ENCODE measurements at places on chromosomes 2 and 18.

DNA sequence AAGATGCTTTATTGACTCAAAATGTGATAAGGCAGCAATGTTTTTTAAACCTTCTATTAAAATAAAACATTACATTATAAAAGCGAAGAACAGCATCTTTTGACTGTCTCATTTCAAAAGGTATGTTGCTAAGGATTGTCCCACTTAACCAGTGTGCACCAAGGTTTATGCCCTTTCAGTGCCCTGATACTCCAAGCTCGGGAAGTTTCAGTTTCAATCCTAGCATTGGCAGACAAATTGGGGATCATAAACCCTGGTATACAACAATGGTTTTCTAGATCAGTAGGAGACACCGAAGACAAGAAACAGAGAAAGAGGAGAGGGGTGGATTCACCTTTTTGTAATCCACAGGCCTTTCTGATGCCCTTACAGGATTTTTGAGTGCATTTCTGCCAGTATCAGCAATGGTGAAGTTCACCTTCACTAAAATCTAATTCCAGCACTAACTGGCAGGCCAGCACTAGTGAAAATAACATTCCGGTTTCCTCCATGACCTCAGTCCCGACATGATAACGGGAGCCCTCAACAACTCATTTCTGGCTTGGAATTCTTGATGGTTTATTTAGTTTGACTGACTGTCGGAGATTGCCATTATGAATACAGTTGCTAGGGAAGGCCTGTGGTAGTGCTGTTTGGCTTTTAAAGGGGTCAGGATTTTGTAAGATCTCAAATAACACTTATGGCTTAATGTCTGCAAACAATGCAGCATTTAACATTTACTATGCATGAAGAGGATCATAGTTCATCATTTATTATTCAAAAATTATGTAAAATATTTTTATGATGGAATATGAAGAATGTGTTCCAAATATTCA lies 33.3 kb upstream of the FIGN start:
- DNase-seq = no peak

DNA sequence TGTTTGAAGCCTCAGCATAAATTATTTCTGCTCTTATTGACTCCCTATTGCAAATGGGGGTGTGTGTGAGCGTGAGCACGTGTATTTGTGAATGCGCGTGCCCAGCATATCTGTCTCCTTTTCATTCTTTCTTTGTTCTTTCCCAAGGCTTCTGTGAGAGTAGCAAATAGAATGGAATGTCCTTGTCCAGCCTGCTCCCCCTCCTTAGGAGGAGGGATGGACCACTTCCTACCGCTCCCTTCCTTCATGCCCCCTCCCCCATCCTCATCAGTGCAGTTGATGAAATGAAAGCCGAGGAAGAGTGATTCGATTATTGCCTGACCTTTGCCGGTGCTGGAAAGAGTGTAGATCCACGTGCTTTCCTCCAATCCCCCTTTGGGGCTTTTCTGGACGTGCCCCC lies 102.0 kb downstream of the CPO start:
- DNase-seq = no peak

GRCh38 chr2:139918982-139919381 lies 1138.8 kb upstream of the NXPH2 start:
- no peak for DNase-seq

DNA sequence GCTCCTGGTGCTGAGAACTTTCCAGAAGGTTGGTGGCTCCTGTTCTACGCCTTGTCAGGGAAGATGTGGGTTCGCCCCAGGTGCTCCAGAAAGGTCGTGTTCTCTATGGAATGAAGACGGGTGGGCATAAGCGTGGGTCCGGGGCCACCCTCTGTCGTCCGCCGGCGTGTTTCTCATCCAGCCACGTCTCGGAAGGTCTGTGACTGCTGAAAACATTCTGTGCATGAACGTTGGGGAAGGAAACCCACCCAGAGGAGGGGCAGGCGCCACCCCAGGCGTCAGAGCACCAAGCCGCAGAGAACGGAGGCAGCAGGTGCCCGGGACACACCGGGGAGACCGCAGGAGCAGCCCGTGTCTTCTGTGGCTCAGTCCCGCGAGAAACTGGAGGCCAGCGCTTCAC lies 118.2 kb downstream of the RTP5 start:
- DNase-seq = no peak

GRCh38 chr18:43681661-43682060 lies 404.4 kb upstream of the SYT4 start:
- no peak for DNase-seq

All from hematopoietic multipotent progenitor cell treated with erythropoietin and hydrocortisone succinate and interleukin-3 and kit ligand, for 8 days (in vitro differentiated cells).